ENCODE measurements at places on chromosomes 7 and 10.

- DNase-seq = no peak
Measured at GRCh38 chr10:123640016-123640535, 26.1 kb upstream of the GPR26 start.

DNA sequence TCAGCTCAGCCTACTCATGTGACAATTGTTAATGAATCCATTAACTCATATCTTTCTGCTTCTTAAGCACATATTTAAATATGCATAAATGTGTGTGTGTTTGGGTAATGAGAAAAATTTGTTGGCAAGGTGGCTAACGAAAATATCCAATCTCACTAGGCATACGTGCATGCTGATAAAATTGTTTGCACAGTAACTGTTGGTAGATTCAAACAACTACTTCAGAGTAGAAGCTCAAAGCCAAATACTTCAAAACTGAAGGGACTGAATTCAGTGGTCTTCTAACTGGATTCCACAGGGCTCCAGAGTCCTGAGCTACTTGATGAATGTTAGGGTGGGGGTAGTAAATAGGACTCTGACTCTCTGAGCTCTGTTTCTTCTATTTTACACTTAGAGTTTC, 757.0 kb downstream of the GRM8 start:
- no peak for DNase-seq

DNA sequence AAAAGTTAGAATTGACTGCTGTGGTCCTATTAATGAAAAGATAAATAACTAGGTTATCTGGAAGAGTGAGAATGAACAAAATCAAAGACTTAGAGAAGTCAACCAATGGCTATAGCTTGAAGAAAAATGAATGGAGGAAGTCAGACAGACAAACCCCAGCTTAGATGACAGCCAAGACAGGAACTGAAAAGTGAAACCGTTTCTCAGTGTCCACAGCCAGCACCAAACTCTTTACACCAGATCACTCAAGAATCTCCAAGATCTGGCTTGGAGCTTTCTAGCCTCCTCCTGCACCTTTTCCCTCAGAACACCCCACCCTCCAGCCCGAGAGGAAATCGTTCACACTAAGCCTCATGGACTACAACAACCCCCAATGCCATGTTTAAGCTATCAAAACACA, 167.0 kb downstream of the SFMBT2 start:
- DNase-seq = no peak

DNA sequence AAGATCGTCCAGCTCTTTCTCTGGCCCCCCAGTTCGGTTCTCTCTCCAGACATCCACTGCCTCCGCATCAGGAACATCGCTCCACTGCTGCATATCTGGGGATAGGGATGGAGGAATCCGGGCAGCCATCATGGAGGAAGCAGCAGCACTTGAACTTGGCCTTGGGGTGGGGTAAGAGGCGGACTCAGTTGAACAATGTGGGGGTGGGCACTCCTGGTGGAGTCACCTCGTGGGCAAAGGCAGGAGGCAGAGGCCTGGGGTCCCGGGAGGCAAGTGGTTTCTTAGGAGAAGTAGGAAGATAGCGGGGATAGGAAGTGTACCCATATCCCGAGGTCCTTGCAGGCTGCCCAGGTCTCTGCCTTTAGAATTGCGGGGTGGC, 98.3 kb downstream of the CHST15 start:
- DNase-seq = peak; percentile 24

- no peak for DNase-seq
Measured at GRCh38 chr7:150449206-150449952, 1.1 kb upstream of the GIMAP8 start.
